Activated T-cell treated with anti-CD3 and anti-CD28 coated beads for 1 hour (primary cell): ENCODE measurements at places on chromosomes 1 and 21.

GRCh38 chr1:14977338-14977931 lies 176.1 kb upstream of the TMEM51 start:
- DNase-seq, result no peak

- no peak for DNase-seq
These were observed 572.1 kb upstream of the BRINP3 start for GRCh38 chr1:191049781-191050180.

DNA sequence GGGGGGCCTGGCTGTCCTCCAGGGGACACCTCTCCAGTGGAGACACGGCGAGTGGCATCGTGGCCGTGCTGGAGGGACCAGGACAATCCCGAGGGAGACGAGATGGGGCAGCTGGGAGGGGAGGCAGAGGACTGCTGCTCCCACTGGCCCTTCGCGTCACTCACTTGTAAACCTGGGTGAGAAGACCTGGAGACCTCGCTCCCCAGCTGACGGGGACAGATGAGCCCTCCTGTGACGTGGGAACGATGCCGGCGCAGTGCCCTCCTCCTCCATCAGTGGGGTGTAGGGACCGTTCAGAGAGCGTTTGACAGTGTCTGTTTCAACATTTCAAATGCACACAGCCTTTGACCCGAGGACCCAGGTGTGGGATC lies 4.6 kb downstream of the SPATC1L start:
- DNase-seq, result no peak

- DNase-seq, result no peak
These were observed 20.7 kb downstream of the ITGB2 start for GRCh38 chr21:44899768-44900558.

DNA sequence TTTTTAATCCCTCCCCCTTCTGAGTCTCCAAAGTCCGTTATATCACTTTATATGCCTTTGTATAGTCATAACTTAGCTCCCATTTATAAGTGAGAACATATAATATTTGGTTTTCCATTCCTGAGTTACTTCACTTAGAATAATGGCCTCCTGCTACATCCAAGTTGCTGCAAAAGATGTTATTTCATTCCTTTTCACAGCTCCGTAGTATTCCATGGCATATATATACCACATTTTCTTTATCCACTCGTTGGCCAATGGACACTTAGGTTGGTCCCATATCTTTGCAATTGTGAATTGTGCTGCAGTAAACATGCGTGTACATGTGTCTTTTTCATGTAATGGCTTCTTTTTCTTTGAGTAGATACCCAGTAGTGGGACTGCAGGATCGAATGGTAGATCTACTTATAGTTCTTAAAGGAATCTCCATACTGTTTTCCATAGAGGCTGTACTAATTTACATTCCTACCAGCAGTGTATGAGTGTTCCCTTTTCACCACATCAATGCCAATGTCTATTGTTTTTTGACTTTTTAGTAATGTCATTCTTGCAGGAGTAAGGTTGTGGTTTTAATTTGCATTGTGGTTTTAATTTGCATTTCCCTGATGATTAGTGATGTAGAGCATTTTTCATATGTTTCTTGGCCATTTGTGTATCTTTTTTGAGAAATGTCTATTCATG lies 12.3 kb downstream of the MAN1C1 start:
- DNase-seq, result no peak

GRCh38 chr1:193626695-193627094 lies 440.3 kb upstream of the B3GALT2 start:
- DNase-seq, result no peak

GRCh38 chr1:207666342-207666741 lies 21.4 kb downstream of the CR1L start:
- no peak for DNase-seq

DNA sequence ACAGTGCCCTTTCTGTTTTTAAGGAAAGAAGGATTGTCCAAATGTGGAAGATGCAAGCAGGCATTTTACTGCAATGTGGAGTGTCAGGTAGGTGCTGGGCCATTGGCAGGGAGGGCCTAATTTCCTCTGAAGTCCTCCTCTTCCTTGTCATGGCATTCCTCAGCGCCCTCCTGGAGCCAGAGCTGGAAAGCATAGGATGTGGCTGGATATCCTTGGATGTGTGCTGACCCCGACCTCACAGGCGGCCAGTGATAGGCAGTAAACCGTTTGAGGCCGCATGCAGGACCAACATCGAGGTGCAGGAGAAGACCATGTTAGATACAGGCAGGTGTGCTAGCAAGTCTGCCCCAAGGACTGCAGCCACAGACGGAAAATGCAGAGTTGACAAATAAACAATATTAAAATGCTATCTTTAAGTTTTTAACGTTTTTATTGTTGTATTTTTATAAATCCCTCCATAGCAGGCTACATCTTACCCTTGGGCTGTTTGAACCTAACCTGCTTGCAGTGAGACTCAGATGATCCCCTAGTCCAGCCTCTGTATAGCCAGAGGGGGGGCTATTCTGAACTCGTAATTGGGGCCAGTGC lies 24.3 kb downstream of the SMYD2 start:
- no peak for DNase-seq

GRCh38 chr1:15758953-15759661 lies 512 bp downstream of the FBLIM1 start:
- no peak for DNase-seq

- no peak for DNase-seq
These were observed 166.4 kb upstream of the PROX1 start for GRCh38 chr1:213821175-213821942.

DNA sequence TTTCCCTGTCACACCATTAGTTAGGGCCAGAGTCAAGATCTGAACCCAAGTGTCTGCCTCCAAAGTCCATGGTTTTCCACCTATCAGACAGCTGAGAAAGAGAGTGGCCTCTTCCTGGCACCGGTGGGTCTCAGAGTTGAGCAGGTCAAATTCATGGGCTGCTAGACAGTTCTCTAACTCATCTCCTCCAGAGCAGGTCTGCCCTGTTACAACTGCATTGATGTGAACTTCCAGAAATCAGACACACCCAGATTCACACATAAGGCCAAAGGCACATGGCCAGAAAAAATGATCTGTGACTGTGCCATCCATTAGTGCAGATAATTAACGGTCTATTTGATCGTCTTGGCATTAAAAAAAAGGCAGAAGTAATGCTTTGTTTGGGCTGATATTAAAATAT lies 17.5 kb downstream of the SMIM12 start:
- DNase-seq, result no peak

- DNase-seq, result no peak
These were observed 98.2 kb upstream of the C1orf87 start for GRCh38 chr1:60171801-60172200.

- no peak for DNase-seq
These were observed 147.0 kb upstream of the DNAH14 start for GRCh38 chr1:224782281-224783000.

DNA sequence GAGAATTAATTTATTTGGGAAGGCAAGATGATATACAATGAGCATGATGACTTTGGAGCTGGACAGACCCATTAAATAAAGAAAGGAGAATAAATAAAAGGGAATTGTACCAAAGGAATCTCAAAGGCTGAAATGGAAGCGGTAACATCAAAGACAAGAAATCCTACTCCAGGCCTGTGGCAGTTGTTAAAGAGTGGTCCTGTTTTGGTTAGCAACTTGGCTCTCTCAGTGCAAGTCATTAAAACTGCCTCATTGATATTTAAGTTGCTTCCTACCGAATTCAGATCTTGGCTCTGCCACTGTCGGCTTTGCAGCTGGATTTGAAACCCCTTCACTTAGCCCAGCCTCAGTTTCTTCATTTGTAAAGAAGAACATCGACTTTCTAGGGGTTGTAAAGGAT lies 10.1 kb downstream of the TGFB2 start:
- DNase-seq, result no peak

- no peak for DNase-seq
These were observed 296.7 kb upstream of the USP25 start for GRCh38 chr21:15433091-15433490.

GRCh38 chr1:4713669-4714068 lies 59.3 kb downstream of the AJAP1 start:
- no peak for DNase-seq

GRCh38 chr1:53697721-53698383 lies 41.1 kb downstream of the GLIS1 start:
- DNase-seq, result no peak

DNA sequence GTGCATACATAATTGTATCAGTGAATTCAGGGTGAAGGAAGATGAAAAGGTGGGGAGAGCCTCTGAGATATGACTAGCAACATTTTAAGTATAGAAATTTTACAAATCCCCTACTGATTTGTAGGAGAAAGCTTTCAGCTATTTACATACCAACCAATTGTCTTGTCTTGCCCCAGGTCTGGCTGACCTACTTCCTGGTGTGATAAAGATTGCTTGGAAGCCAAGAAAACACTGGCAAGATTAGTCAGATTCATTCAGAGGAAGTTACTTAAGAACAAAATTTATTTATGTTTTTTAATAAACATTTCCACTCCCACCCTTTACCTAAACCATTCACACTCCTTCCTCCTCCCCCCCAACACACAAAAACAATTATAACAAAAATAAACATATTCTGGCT lies 17.5 kb downstream of the PTGS2 start:
- no peak for DNase-seq

GRCh38 chr1:62337706-62338631 lies 18.7 kb upstream of the KANK4 start:
- no peak for DNase-seq

- DNase-seq, result no peak
These were observed 4.4 kb downstream of the SELENON start for GRCh38 chr1:25804244-25804963.

GRCh38 chr1:212147581-212148033 lies 112.1 kb downstream of the DTL start:
- no peak for DNase-seq

DNA sequence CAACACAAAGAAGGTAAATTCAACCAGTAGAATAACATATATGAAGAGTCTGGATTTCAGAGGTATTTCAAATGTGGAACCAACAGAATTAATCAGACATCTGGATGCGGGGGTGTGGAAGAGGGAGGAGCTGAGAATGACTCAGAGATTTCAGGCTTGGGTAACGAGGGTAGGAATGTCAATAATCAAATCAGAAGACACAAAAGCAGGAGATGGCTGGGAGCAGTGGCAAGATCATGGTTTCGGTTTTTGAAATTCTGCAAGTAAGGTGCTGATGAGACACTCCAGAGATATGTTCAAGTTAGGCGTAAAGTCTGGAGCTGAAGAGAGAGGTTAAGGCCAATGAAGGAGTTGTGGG lies 64.0 kb downstream of the PLPPR5 start:
- DNase-seq, result no peak

GRCh38 chr1:101996825-101997465 lies at the start of gene OLFM3:
Gene OLFM3, minus strand, starts transcription at chr1:101996926.
- no peak for DNase-seq

- no peak for DNase-seq
These were observed 221.4 kb upstream of the PKN2 start for GRCh38 chr1:88462488-88463261.

DNA sequence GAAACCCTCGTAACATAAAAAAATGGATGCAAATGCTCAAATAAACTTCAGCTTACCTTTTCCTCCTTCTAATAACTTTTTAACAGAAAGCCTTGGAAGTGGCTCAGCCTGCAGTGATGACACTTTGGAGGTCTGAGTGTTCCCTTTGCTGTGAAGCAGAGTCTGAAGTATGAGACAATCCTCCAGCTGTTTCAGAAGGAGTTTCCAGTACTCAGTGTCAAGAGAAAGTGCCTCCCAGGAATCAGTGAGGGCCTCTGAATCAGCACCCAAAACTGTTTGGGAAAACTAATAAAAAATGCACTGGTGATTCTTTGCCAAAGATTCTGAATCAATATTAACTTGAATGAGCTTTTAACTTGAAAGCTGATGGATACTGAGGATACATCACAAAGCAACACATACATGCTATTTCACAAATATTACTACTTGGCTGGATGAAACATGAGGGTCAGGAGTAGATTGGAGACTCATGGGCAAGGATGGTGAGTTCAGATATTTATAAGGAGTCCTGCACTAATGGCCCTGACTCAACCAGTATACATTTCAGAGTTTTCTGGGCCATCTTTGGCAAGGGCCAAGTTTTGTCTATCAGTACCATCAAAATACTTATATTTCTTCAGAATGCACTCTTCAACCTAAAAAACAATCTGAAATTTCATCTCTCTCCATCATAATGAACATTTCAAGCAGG lies 77.0 kb downstream of the IARS2 start:
- DNase-seq, result no peak

GRCh38 chr1:236275586-236275985 lies 6.2 kb downstream of the ERO1B start:
- no peak for DNase-seq

- no peak for DNase-seq
These were observed 69.8 kb upstream of the SSBP3 start for GRCh38 chr1:54475946-54476516.

DNA sequence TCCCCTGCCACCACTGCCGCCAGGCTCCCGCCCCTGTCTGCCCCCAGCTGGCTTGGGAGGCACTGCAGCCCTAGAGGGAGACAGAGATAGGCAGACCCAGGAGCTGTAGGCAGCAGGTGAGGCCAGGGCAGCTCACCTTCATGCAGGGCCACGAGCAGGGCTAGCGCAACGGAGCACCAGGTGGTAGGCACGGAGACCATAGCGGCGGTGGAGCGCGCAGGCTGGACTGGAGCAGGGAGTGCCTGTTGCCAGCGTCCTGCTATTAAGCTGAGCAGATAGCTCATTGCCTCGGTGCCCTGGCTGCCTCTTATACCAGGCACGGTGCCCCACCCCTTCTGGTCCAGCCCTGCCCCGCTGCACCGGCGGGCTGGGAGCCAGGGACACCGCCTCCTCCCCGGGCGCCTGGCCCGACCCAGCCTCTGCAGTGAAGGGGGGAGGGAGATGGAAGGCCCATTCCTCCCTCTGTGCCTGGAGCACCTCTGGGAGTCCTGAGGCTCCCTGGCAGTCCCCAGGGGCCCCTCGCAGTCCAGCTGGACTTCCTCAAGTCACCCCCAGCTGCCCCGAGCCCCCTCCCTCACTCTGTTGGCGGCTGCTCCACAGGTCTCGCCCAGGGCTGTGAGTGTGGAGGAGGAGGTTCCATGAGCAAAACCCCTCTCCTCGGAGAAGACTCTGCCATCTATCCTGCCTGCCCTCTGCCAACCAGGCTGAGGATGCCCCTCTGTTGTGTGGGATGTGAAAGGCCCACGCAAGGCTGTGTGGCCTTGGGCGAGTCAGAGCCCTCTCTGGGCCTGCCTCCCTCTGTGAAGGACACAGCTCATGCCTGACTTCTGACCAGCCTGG lies at the start of gene EDN2:
TSS of gene EDN2 (minus strand) at position 282 of the 840 bp plus-strand sequence. CDS start at position 200, 82 bp downstream.
- DNase-seq, result no peak

- DNase-seq, result no peak
These were observed 8.1 kb downstream of the TFF3 start for GRCh38 chr21:42307106-42307505.

DNA sequence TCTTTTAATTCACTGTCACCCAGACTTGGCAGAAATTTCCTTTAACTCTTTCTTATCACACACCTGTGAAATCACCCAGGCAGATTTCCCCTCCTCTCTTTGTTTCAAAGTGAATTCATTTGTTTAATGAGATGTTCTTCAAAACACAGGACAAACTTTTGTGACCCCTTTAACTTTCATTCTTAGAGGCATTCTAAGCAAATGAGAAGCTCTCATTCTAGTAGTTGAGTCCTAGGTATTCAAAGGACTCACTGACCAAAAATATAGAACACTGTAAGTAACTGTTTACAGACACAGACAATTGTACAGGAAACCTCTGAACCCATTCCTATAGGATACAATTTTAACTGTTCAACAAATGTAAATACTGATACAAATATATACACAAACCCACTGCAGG lies 16.9 kb downstream of the LRRC8C start:
- DNase-seq, result no peak
